ENCODE measurements at places on chromosomes 16 and 17.

DNA sequence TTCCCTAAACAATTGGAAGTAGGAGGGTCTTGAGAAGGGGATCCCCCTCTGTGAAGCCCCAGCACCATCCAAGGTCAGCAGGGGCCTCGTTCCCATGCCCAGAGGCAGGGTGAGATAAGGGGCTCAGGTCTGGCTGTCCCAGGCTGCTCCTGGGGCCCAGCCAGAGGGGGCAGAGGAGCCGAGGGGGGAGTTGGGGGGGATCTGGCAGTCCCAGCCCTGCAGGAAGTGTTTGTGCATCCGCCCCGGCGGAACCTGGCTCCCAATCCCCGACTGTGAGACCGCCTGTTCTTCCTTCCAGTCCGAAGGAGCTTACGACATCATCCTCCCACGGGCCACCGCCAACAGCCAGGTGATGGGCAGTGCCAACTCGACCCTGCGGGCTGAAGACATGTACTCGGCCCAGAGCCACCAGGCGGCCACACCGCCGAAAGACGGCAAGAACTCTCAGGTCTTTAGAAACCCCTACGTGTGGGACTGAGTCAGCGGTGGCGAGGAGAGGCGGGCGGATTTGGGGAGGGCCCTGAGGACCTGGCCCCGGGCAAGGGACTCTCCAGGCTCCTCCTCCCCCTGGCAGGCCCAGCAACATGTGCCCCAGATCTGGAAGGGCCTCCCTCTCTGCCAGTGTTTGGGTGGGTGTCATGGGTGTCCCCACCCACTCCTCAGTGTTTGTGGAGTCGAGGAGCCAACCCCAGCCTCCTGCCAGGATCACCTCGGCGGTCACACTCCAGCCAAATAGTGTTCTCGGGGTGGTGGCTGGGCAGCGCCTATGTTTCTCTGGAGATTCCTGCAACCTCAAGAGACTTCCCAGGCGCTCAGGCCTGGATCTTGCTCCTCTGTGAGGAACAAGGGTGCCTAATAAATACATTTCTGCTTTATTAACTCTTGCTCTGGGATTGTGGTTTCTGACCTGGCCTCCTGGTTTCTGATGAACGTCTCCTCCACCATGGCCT, 14.9 kb downstream of the GPRC5C start:
- no peak for DNase-seq

- peak; percentile 8 for DNase-seq
Measured at GRCh38 chr16:12685806-12686205, 117.9 kb downstream of the CPPED1 start.

DNA sequence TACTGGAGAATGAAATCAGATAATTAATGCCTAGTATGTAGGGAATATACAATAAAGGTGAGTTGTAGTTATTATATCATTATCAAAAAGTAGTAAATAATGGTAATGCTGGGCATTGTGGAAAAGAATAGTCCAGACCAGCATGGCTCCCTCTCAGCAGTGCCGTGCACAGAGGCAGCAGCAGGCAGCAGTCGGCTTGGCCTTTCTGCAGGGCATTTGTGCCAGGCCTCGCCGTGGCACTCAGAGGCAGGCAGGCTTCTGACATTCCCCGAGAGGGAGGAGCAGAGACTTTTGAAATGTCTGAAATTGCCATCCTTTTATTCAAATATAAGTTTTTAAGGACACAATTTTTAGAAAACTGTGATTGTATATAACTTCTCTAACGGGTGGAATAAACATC, 15.0 kb downstream of the KIAA0513 start:
- DNase-seq = no peak

DNA sequence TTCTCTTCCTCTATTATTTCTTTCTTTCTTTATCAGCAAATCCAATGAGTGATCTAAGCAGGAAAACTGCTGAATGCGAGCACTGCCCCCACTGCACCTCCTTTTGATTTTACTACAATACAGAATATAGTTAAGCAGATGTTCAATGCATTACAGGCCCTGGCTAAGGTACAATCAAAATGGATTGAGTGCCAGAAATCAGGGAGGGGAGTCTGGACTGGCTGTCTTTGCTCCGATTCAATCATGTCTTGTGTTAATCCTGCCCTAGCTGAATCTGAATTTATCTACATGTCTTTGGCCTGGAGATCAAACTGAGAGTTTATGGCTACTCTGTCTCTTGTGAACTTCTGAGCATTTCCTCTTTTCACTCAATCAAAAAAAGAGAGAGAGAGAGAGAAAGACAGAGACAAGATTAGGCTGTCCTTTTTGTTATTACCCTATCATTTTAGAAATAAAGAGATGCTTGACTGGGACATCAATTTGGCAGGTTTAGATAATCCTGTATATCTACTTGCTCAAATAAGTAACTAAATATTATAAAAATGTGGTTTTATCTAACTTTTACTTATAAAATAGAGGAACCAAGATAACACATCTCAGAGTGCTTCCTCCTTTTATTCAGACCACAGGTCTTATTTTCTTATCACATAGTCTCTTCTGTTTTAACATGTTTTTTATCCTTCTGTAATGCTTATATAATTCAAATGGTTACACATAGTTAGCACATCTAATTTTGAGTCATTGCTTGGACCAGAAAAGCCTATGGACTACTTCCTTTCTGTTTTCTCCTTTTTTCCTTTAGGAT, 656.2 kb downstream of the KCNJ2 start:
- DNase-seq = no peak

DNA sequence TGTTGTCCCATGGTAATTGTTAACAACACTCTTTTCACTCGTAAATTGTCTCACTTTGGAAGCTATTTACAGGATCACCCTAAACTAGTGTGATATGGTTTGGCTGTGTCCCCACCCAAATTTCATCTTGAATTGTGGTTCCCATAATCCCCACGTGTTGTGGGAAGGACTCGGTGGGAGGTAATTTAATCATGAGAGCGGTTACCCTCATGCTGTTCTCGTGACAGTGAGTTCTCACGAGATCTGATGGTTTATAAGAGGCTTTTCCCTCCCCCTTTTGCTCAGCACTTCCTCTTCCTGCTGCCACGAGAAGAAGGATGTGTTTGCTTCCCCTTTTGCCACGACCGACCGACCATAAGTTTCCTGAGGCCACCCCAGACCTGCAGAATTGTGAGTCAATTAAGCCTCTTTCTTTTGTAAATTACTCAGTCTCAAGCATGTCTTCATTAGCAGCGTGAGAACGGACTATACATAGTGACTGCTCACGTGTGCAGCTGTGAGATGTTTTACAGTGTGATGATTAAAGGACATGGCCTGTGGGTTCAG, 34.4 kb downstream of the DNAH3 start:
- DNase-seq = peak; percentile 32

All from mesendoderm (in vitro differentiated cells).